ENCODE measurements at places on chromosomes 7 and 10.

GRCh38 chr10:10850214-10850613, 167.5 kb upstream of the CELF2 start:
- no peak for DNase-seq

DNA sequence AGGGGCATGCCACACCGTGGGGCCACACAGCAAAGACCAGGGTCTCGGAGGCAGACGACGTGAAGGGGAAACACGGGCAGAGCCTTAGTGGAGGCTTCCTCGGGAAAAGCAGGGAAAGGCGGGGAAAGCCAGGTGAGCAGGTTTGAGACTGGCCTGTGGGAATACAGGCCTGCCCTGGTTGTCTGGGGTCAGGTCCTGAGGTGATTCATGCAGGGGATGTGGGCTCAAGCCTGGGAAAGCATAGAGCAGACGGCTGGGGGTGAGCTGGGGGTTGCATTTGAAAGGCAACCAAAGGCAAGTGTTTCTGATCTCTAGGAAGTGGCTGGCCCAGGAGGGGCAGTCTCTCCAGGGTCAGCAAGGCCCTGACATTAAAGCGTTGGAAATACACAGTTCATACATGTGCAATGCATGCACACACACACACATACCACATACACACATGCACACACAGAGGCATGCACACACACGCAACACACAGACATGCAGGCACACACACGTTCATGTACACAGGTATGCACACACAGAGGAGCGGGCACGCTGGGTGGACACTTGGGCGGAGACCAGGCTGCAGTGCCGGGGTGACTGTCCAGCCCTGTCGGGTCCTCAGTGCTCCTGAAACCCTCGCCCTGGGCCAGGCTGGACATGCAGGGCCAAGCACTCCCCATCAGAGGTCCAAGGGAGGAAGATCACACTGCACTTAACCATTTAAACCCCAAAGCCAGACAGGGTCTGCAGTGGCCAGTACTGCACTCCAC, 51.8 kb downstream of the DPYSL4 start:
- DNase-seq: no peak

- DNase-seq: no peak
Measured at GRCh38 chr10:97762816-97763215, 9.0 kb downstream of the SFRP5 start.

DNA sequence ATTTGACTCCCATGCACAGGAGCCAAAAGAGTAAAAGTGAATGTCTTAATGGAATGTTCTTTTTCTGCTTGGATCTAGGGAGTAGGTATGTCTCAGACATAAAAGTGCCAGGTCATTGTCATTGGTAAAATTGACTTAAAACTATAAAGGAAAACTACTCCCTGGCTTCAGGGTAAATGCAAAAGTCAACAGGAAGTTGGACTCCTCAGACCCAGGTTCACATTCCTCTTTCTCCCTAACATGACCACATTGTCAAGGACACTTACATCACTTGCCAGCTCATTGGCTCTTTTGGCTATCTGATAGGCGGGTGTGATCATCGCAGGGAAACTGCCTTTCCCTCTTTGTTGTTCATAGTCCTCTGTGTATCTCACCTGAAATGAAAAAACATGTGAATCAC, 13.7 kb downstream of the NRAP start:
- DNase-seq: no peak

DNA sequence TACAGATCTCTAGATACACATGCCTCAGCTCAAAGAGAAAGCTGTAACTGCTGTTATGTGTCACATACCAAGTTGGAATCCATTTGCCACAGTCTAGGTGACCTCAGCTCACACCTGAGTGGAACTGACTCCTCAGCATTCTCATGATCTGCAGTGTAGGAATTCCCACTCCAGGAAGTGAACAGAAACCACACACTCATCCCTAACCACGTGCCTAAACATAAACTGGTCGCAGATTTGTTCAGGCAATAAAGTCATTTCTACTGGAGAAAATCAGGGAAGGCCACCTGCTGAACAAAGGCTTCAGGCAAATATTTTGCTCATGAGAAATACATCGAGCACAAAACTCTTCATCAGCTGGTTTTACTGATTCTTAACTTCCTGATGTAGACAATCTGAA, 23.0 kb upstream of the ZMYND11 start:
- no peak for DNase-seq

- DNase-seq: no peak
Measured at GRCh38 chr10:26717476-26717875, 20.0 kb downstream of the PDSS1 start.

GRCh38 chr7:121480566-121481335, 84.6 kb upstream of the FAM3C start:
- DNase-seq: no peak

GRCh38 chr10:13051126-13051694, 48.8 kb upstream of the OPTN start:
- DNase-seq: no peak

DNA sequence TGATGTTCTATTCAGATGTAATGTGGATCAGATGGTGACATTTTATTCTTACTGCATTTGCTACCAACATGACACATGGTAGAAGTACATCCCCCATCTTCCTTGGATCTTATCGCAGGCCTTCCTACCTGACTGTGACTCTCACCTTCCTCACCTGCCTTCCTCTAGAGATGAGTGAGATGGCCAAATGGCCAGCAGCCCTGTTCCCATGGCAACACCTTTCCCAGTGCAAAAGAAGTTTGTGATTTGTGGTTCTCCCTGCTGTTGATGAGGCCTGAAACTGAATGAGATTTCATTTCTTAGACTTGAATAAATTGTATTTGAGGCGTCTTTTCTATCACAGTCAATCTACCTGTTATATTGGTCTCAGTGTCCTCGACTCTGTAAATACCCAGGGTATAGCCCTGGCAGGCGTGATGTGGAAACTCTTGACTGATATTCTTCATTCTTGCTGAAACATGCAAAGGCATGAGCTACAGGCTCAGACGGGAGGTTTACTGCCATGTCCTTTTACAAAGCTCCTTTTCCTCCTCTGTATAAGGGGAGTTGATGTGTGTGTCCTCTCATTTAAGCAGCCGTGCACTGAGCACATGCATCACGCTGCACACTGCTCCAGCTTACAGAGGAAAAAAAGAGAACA, 440.7 kb upstream of the AKR1E2 start:
- DNase-seq: no peak

DNA sequence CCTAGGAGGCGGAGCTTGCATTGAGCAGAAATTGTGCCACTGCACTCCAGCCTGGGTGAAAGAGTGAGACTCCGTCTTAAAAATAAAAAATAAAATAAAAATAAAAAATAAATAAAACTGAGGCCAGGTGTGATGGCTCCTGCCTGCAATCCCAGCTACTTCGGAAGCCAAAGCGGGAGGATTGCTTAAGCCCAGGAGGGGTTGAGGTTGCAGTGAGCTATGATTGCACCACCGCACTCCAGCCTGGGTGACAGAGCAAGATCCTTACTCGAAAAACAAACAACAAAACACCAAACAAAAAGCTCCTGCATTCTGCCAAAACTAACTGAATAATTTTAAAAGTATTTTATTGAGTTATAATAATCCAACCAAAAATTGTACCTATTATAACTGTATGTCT, 36.2 kb downstream of the AGAP4 start:
- DNase-seq: no peak

DNA sequence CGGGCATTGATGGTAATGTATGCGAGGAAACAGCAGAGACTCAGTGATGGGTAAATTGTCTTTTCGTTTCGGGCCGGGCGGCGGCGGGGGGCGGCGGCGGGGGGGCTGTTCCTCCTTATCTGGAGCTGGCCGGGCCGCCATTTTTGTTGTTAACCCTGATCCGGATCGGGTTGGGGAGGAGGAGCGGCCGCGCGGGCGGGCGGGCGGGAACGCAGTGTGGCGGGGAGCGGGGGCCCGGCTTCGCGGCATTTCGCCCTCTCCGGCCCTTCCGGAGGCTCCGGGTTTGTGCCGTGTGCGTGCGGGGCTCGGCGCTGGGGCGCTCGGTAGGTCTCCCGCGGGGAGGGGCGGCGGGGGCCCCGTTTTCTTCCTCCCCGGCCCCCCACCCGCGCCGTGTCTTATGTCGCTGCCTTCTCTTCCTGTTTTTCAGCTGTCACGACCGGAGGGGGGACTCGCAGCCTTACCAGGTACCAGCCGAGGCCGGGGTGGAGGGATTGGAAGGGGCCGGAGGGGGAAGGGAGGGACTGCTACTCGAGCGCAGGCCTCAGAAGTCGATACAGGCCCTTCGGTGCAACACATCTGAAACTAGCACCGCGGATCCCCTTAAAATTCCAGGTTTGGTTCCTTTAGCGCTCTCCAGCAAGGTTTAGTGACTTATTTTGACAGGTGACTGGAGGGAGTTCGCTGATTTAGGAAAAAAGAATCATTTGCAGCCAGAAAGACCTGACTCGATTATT, 820 bp downstream of the WAC start:
- DNase-seq: peak; percentile 11

- no peak for DNase-seq
Measured at GRCh38 chr10:53839440-53840039, 961.5 kb downstream of the PCDH15 start.

DNA sequence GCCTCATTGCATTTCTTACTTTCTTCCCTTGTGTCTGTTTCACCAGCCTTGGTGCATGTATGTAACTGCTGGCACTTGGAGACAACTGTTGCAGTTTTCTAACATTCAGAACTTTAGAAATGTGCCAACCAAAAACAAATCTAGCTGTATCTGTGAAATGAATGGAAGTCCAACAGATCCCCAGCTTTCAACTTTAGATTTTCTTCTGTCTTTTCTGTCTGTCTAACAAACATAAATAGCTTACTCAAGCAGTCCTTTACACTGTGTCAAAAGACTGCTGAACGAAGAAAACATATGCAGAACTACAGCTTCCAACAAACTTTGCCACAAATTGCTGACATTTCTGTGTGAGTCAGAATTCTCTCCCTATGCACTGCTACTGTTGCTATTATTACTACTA, 30.9 kb downstream of the SORCS1 start:
- DNase-seq: no peak

- DNase-seq: no peak
Measured at GRCh38 chr10:90919683-90920574, 958 bp downstream of the ANKRD1 start.

DNA sequence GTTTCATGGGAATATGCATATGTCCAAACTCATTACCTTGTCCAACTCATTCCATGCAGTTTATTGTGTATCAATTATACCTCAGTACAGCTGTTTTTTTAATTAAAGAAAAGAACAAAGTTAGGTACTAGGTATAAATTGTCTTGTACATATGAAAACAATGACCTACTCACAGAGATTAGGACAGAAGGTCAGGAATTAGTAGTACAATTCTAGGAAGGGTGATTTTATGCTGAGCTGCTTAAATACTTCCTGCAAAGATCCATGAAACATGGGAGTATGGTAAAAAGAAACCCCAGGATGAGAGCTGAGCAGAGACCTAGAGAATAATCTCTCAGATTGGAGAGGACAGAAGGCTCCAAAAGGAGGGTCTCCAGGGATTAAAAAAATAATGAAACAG, 13.8 kb upstream of the KDM7A start:
- DNase-seq: no peak

DNA sequence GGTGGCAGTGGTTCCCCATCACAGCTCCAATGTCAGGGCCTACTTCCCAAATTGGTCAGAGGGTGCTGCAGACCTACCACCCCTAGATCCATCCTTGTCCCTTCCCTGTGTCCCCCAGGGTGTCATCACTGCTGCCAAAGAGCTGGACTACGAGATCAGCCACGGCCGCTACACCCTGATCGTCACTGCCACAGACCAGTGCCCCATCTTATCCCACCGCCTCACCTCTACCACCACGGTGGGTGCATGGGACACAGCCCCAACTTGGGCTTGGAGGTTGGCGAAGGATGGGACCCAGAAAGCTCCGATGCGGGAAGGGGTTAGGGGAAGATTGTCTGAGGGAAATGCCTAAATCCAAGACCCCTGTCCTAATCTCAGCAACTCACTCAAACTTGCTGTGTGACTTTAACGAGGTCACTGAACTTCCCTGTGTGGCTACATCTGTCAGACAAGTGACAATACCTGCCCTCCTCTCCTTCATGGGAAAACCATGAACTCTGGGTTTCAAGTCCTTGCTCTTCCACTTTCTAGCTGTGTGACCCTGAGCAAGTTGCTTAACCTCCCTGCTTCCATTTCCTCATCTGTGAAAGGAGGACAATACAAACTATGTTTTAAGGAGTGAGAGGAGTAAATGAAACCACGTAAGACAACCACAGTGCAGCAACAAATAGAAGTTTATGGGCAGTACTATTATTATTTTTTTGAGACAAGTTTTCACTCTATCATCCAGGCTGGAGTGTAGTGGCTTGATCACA, 4.9 kb upstream of the VSIR start:
- DNase-seq: no peak

GRCh38 chr10:92837456-92837855, 10.9 kb upstream of the EXOC6 start:
- DNase-seq: no peak

- DNase-seq: no peak
Measured at GRCh38 chr10:124875596-124875995, 66.3 kb upstream of the ZRANB1 start.

GRCh38 chr10:88974012-88974411, 16.6 kb upstream of the FAS start:
- DNase-seq: no peak

GRCh38 chr10:113506476-113506875, 46.4 kb upstream of the HABP2 start:
- no peak for DNase-seq

- no peak for DNase-seq
Measured at GRCh38 chr10:124436191-124436638, 13.6 kb downstream of the NKX1-2 start.

DNA sequence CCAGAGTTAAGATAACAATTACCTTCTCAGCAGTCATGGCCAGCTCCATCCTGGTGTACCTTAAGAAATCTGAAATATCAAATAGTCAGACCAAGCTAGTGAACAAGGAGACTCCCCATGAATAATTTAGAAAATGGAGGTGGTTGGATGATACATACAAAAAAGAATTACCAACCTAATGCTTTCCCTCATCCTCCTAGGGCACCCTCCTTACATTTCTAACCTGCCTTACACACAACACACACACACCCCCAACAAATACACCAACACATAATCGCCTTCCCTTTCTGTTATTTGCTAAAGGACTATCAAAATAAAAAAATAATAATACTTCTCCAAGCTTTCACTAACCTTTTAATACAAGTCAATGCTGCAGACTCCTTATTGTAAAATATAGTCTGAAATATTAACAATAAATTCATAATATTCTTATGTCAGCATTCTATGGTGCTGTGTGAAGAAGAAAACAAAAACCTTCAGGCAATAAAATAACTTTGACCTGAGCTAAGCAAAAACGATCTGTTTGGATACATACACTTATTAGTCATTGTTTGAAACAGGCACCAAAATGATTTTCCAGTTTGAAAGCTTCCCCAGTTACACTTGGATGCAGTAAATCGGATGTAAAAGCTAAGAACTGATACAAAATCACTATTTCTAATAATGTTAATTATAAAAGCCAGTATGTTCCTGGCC, 3.4 kb downstream of the TWIST1 start:
- DNase-seq: no peak

Measured in GM18507 (cell line).